RCC 7860 (cell line): ENCODE measurements at places on chromosomes 12 and 14.
A peak's percentile ranks its signal among the peaks of the same experiment; 100 is the strongest.

DNA sequence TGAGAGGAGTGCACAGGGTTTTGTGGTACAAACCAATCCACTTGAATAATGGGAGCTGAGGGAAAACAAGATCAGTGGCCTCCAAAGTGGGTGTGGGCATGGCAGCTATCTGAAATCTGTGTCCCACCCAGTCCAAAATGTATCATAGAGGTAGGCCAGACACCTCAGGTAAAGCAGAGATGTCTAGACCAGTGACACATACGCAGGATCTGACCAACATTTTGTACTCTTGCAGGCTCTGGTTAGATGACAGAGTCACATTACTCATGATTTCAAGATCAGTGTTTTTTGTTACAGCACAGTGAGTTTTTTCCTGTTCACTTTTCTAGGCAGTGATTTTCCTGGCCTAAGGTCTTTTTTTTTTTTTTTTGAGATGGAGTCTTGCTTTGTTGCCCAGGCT lies 211.8 kb downstream of the PCNX1 start:
- peak; percentile 37 for DNase-seq

GRCh38 chr14:23182372-23183157 lies 895 bp downstream of the SLC7A8 start:
- DNase-seq, result no peak

GRCh38 chr14:90551070-90551704 lies 154.4 kb downstream of the CALM1 start:
- DNase-seq, result no peak

GRCh38 chr14:88516861-88517357 lies 37.9 kb downstream of the PTPN21 start:
- DNase-seq, result no peak

DNA sequence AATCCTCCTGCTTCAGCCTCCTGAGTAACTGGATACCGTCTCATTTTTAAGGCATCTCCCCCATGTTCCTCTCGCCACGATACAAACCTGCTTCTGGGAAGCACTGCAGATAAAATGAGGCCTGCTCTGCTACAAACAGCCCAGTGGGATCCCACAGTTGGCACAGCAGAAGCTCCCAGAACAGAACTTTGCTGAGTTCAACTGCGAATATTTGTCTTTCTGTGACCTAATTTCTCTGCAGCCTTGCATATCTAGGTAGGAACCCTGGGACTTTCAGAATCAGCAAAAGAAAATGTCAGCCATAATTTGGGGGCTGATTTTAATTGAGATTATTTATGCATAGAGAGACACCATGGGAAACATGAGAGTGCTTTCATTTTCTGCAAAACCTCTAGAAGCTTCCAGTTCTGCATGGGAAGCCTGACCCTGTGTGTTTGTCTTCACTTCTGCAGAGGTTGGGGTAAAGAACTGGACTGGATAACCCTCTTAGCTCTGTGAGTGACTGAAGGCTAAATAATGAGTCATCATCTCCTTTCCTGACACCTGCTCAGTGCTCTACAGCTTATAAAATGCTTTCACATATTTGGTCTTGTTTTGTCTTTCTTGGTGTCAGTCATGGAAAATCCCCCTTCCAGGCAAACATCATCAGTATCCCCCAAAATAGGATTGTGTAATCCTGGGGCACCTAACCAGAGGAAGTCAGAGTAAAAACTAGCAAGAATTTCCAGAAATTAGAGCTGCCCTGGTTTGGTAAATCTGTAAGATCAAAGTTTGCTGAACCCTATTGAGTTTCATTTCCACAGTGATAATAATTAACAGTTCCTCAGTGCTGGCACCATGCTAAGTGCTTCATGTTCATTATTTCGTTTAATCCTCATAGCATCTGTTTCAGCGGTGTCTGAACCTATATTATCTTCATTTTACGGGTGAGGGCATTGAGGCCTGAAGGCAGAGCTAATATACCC lies 185.8 kb downstream of the SLC15A4 start:
- no peak for DNase-seq

DNA sequence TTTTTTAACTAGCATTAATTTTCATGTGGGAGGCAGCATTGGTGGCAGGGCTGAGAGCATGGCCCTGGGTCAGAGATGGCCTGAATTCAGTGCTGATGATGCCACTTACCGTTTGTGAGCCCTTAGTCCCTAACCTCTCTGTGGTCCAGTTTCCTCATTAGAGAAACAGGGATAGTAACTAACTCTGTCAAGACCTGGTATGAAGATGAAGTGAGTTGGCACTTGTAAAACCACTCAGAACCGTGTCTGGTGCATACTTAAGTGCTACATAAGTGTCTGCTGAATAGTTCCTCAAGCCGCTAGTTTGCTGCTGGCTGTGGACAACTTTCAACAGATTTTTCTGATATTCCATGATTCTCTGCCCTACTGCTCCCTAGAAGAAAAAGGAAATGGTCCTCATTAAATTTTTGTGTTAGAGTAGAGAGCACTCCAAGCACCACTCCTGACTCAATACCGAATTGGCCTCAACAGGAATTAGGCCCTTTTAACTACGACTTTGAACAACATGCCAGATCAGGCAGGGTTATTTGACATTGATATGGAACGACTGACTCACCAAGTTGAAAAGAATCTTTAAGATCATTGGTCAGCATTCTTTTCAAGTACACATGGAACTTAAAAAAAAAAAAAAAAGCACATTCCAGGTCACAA lies 250.2 kb downstream of the ANO2 start:
- no peak for DNase-seq

DNA sequence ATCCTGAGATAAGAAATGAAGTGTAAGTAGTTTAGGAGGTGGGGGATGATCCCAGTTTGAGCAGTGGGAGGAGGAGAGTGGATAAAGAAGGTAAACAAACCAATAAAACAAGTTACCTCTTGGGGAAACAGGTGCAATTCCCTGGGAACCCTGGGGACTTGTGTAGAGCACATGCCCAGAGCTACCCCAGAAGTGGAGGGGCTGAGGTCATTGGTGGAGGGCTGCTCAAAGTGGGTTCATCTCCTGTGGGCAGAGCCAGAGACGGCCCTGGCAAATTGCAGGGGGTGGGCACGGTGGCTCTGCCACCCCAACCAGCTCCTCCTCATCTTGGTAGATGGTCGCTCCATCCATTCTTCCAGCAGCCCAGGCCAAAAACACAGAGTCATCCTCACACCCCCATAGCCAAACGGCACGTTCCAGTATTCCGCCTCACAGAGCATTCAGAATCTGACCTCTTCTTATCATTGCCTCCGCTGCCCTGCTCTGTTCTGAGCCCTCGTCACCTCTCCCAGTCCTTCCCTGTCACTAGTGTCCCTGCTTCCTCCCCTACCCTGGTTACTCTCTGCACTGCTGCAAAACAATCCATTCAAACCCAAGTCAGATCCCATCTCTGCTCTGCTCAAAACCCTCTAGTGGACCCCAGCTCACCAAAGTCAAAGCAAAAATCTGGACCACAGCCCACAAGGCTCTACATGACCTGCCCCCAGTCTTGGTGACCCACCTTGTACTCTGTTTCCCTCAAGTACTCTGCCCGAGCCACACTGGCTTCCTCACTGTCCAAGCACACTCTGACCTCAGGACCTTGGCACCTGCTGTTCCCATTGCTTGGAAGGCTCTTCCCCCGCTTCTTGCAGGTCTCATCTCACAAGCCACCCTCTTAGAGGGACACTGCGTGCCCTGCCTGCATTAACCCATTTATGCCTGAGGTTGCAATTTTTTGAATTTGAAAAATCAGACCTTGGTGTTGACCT lies 5.5 kb downstream of the CYP46A1 start:
- no peak for DNase-seq

DNA sequence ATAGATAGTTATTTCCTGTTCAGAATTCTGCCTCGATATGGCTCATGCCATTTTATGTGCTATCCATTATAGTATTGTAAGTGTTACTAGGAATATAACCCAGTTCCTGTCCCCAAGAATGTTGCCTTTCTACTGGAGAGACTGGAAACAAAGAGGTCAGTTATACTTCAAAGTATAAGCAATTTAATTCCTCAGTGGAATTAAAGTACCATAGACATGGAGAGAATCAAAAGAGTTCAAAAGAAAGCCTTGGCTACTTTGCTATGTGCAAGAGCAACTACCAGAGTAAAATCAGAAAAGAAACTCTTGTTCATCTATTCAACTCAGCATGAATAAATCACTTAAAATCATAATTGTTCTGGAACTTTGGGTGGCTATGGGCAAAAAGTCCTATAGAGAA lies 173.2 kb upstream of the EEA1 start:
- no peak for DNase-seq

DNA sequence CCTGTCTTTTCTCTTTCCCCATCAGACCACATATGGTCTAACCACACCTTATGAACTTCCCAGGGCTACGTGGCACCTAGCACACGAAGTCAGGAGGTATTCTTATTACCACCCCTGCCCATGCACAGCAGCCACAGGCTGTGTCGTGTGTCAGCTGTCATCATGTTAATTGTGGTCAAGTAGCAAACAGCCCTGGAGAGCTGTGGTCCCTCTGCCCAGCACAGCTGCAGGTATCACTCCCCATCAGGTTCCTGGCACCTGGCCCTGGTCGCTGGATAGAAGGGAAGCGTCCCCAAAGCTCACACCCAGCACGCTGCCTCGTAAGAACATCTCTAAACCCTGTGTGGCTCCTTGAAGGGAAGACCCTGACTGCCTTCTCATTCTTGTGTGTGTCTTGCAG lies 45.4 kb downstream of the CLMN start:
- DNase-seq, result no peak

GRCh38 chr12:89225808-89226411 lies 126.4 kb downstream of the DUSP6 start:
- DNase-seq, result no peak

GRCh38 chr14:99679996-99680395 lies 4.1 kb upstream of the CYP46A1 start:
- DNase-seq, result no peak

DNA sequence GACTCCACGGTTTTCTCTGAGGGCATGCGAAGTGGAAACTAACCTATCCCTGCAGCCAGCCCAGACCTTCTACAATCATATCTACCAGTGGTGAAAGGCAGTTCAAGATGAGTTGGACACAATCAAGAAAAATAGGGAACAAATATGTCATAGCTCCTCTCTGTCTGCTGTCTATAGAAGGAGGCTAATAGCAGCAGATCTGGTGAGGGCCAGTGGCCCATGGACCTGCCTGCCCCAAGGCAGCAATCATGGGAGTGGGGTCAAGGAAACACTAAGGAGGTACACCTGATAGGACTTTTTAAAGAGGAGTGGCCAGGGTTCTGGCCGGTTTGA lies 149.5 kb downstream of the PRKCH start:
- no peak for DNase-seq

GRCh38 chr12:71431991-71432390 lies 7.6 kb upstream of the LGR5 start:
- no peak for DNase-seq

- no peak for DNase-seq
Measured at GRCh38 chr14:41299924-41300323, 306.8 kb upstream of the LRFN5 start.

GRCh38 chr14:77502109-77502782 lies 3.6 kb upstream of the ISM2 start:
- no peak for DNase-seq

- DNase-seq, result no peak
Measured at GRCh38 chr12:39905152-39905551, 200.7 kb downstream of the SLC2A13 start.

DNA sequence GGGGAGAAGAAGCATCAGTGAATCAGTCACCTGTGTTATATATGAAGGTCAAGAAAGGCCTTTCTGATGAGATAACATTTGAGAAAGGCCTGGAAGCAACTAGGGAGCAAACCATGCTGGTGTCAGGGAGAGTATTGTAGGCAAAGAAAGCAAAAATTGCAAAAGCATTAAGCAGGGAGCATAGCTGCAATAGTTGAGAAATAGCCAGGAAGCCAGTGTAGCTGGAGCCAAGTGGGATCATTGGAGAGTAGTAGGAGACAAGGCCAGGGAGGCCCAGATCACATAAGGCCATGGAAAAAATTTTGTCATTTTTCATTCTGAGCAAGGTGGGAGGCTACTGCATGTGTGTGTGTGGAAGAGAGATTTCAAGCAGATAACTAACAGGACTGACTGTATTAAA lies 18.8 kb upstream of the MAGOHB start:
- DNase-seq, result no peak

GRCh38 chr12:5908251-5908650 lies 36.8 kb downstream of the ANO2 start:
- no peak for DNase-seq

- DNase-seq, result no peak
Measured at GRCh38 chr12:19323805-19324204, 115.5 kb upstream of the AEBP2 start.

DNA sequence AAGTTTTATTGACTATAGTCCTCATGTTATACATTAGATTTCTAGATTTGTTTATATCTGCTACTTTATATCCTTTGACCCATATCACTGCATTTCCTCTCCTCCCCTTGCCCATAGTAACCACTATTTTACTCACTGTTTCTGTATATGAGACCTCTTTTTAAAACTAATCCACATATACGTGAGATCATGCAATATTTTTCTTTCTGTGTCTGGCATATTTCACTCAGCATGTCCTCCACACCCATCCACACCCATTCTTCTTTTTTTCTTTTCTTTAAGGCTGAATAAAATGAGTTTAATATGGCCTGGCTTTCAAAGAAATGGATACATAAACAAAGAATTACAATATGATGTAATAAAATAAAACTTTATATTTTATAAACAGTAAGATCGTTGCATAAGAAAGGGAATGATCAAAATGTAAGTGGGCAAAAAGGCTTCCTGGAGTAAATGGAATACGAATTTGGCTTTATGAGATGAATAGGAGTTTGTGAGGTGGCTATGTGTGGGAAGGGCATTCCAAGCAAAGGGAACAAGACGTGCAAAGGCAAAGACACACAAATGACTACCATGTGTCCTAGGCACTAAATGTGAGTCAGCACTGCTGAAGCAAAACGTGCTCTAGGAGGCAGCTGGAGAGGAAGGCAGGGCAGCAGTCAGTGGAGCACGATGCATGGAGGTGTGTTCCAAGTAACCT lies 53.2 kb upstream of the HIF1A start:
- DNase-seq, result peak; percentile 64

DNA sequence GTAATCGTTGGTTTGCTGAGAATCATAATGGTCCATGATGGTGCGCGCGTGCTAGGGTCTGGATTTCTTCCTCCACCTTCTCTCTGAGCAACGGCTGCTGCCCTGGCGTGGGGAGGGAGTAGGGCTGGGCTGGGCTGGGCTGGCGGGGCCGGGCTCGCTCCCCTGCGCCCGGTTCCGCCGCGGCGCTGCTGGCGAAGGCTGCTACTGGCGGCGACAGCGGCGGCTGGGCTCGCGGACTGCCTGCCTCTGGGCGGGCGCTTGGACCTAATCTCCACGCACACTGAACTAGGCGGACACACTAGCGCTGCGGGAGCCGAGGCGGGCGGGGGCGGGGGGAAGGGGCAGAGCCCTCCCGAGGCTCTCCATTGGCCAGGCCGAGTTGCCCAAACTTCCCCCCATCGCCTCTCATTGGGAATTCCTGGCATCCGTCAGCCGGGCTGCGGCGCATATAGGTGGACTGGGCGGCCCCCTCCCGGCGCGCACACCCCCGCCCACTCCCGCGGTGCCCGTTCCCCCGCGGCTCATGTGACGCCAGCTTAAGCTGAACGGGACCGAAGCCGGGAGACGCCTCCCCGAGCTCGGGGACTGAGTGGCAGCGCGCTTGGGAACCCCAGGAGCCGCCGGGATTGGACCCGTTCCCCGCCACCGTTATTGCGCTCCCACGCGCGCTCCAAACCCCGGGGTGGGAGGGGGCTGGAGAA lies at the start of gene ACTN1:
Gene ACTN1, minus strand, starts transcription at position 282 of the 701 bp plus-strand sequence. Its CDS starts 246 bp downstream, at position 36.
- peak; percentile 89 for DNase-seq

- DNase-seq, result no peak
Measured at GRCh38 chr12:106855221-106855758, 80.8 kb downstream of the RIC8B start.
